ENCODE measurements at places on chromosomes 5 and 9. TPM values are rescaled to one million over a fixed set of nuclear protein-coding genes. Genes with fewer than 3 reads are reported as not detected.

DNA sequence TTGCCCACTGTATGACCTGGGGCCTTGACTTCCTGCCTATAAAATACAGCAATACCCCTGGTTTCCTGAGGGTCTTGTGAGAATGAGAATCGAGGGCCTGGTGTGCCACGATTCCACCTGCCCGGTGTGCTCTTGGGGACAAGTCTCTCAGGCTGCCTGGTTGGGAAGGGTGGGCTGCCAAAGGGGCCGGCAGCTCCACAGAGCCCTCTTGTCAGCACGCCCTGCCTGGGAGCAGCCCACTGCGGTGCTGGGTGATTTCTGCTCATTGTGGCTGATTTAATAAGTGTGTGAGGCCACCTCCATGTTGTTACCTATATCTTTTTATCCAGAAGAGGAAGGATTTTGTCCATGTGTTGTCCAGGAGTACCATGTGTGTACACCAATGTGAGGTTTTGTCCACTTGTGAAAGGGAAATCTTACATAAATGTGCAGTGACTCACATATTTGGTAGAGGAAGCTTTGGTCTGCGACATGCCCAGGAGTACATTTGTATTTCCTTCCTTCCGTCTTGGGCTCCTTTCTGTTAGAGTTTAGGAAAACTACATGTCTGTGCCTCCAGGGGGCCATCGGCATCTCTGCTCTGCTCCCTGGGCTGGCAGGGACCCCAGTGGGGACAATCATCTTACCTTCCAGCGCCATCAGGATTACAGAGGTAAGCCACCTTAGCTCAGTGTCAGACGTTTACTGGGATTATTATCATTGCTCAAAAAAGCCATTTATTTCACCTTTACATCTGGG is 108.6 kb downstream of the PHF2 start:
- no peak for DNase-seq
- H3K4me3 ChIP-seq = no peak overlapping the region
- no peaks in the 10 kb centered on the region for H3K4me1 ChIP-seq

SHOC1 gene
- not detected for total RNA-seq

DNA sequence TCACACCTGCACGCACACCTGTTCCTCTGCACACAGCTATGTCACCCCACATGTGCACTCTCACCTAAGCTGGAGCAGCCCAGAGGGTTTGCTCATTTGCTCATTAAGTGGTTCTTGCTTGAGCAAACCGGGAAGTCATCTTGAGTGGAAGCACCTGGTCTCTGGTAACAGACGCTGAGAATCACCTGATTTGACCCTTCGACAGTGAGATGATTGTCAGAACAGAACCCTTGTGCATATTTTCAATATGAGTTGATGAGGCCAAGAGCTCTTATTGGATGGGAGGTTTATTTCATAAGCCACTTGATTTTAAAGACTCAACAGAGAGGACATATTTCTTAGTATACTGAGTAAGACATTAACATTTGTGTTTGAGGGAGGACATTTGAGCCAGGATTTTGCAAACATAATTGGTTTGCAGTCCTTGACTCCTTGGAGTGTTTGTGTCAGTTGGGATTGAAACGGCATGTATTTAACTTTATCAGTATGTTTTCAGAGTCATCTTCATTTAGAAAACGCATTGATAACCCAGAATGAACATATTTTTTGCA is 22.1 kb upstream of the LPCAT1 start:
- H3K4me1 ChIP-seq = no peaks in the 10 kb centered on the region
- DNase-seq = no peak
- H3K27ac ChIP-seq = no peak overlapping the region
- H3K27me3 ChIP-seq = no peaks in the 10 kb centered on the region
- H3K4me3 ChIP-seq = no peak overlapping the region

- peaks cover 10% of the 10 kb centered on the region for H3K4me1 ChIP-seq
- H3K27ac ChIP-seq = no peak overlapping the region
- no peak overlapping the region for H3K4me3 ChIP-seq
- H3K36me3 ChIP-seq = peaks cover 10% of the 10 kb centered on the region
- no peaks in the 10 kb centered on the region for H3K27me3 ChIP-seq
These were observed 13.8 kb downstream of the PTGES2 start for GRCh38 chr9:128113526-128114325.

NUTM2G gene
- not detected for total RNA-seq

GRCh38 chr9:14692470-14693250 is 572 bp downstream of the ZDHHC21 start:
- peaks cover 35% of the 10 kb centered on the region for H3K4me1 ChIP-seq
- peak overlapping the region; percentile 91 for H3K27ac ChIP-seq
- peak overlapping the region; percentile 89 for H3K4me3 ChIP-seq
- DNase-seq = peak; percentile 62
- peaks cover 2% of the 10 kb centered on the region for H3K27me3 ChIP-seq

MCC gene
- total RNA-seq = 5.4 TPM

GRCh38 chr9:89154651-89155336 is 23.8 kb downstream of the SHC3 start:
- no peak overlapping the region for H3K4me3 ChIP-seq
- H3K4me1 ChIP-seq = peaks cover 19% of the 10 kb centered on the region
- H3K27ac ChIP-seq = no peak overlapping the region
- H3K36me3 ChIP-seq = no peaks in the 10 kb centered on the region
- peaks cover 53% of the 10 kb centered on the region for H3K27me3 ChIP-seq
- DNase-seq = peak; percentile 68

LHX3 gene
- total RNA-seq = not detected

All from activated CD8-positive, alpha-beta T cell treated with anti-CD3 and anti-CD28 coated beads for 36 hours (primary cell).